ENCODE measurements at places on chromosomes 7 and 10.

DNA sequence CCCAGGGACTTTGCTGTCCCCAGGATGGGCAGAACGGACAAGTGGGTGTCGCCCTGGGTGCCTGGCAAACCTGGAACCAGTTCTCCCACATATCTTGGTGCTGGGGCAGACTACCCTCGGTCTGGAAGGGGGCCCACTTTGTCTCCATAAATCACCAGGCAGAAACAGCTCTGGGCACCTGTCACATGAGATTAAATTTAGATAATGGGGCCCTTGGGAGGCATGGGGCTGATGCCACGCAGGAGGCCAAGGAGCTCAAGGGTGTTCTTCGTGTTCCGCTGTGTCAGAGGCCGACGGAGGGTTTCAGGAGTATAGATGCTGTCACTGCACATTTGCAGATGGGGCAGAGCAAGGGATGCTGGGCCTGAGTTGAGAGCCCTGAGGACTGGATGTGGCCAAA is 72.7 kb downstream of the TMEM130 start:
- DNase-seq, result no peak

- DNase-seq, result no peak
Measured at GRCh38 chr7:105011831-105012502, 2.0 kb upstream of the KMT2E start.

- DNase-seq, result no peak
Measured at GRCh38 chr7:151481650-151482505, 37.8 kb downstream of the RHEB start.

GRCh38 chr10:88281592-88282347 is 301.3 kb downstream of the RNLS start:
- no peak for DNase-seq

DNA sequence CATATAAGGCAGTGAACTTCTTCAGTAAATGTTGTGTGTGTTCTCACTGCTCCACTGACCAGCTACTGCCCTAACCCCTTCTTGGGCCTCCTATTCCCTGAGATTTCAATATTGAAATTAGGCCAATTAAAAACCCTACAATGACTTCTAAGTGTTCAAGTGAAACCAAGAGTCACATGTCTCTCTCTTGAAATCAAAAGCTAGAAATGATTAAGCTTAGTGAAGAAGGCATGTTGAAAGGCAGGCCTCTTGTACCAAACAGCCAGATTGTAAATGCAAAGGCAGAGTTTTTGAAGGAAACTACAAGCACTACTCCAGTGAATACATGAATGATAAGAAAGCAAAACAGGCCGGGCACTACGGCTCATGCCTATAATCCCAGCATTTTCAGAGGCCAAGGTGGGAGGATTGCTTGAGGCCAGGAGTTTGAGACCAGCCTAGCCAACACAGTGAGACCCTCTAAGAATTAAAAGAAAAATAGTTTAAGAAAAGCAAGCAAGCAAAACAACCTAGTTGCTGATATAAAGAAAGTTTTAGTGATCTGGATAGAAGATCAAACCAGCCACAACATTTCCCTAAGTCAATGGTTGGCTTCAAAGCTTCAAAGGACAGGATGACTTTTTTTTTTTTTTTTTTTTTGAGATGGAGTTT is 22.3 kb downstream of the BRAF start:
- no peak for DNase-seq

DNA sequence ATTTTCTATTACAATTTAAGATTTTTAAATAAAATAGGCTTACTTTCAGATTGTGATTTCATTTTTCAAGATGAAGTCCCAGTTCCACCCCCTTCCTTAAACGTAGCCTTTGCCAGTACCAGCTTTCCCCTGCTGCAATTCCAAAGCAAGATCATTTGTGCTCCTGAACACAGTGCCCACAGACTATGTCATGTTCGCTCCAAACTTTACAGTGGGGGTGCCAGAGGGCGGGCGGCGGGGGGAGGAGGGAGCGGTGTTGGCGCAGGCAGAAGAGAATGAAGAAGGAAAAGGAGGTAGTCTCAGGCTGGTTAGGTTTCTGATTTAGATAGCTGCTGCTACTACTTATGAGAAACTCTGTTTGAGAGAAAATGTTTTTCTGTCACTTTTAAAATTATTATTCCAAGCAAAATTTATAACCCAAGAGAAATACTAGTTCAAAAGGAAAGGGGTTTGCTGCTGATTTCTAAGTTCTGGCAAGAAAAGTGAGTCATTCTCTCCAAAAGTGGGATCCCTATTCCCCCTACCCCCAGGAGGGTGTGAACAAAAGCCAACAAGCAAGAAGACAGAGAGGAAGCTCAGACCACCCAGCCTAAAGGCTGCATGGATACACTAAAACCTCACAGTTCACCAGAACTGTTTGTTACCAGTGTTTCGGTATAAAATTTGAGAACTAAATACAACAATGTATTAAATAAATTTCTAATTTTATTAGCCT is 109.6 kb downstream of the SRPK2 start:
- DNase-seq, result no peak

GRCh38 chr10:86472061-86472460 is 49.5 kb downstream of the WAPL start:
- no peak for DNase-seq

- no peak for DNase-seq
Measured at GRCh38 chr7:79977481-79977880, 157.2 kb upstream of the GNAI1 start.

DNA sequence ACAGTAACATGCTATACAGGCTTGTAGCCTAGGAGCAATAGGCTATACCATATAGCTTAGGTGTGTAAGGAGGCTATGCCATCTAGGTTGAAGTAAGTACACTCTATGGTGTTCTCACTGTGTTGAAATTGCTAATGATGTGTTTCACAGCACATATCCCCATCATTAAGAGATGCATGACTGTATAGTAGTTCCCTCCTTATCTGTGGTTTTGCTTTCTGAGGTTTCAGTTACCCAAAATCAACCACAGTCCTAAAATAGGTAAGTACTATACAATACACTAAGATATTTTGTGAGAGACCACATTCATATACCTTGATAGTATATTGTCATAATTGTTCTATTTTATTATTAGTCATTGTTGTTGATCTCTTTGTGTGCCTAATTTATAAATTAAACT is 12.7 kb downstream of the FZD1 start:
- DNase-seq, result no peak

Measured in activated CD4-positive, alpha-beta T cell treated with anti-CD3 and anti-CD28 coated beads, Interleukin-2, amount 50 U/mL, for 24 hours (primary cell).